ENCODE measurements at places on chromosomes 3 and 15.

DNA sequence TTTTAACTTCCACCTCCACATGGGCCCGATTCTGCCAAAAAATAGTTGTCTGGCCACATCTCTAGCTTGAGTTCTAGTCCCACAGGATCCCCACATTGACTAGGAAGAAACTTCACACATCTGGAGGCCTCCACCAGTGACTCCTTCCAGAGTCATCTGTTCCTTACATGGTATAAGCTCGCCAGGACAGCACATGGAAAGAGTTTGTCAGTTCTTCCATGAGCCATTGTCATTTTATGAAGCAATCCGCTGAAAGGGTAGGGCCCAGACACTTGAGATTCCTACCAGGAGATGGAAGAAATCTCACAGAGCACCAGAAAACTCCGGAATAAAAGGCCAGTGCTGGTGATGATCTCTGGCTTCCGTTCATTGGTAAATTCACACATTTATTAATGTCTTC lies 350.5 kb upstream of the ICE2 start:
- no peak for DNase-seq

DNA sequence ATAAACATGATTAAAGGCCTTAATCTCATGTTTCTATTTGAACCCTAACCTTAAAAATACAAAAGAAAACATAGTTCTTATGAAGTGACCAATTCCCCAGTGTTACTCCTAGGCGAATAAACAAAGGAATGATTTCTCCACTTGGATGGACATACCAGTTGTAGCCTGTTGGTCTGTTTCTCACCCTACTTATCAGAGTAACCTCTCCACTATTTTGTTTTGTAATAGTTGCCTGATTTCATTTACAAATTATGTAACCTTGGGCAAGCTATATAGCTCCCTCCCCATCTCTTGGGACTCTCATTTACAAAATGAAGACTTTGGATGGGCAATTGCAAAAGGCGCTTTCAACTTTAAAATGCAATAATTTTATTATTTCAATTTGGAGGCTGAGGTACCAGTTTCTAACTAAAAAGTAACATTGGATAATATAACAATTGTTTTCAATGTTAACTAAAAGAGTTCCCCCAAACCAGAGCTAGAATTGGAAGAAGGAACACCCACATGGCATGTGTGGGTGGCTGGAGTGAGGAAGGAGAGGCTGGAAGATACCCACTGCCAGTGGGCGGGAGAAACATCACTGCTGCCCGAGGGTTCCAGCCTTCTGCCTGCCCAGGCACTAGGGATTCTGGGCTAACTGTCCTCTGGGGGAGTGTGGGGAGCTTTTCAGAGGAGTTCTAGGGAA lies 74.2 kb downstream of the RFTN1 start:
- DNase-seq = no peak

- DNase-seq = no peak
Observed at GRCh38 chr3:25281041-25281731, 146.9 kb upstream of the RARB start.

- no peak for DNase-seq
Observed at GRCh38 chr3:43338295-43338694, 52.0 kb downstream of the SNRK start.
